Right cardiac atrium (tissue), 5 donors: ENCODE measurements at places on chromosomes 7 and 10. TPM values are rescaled to one million over a fixed set of nuclear protein-coding genes. Genes with fewer than 3 reads are reported as not detected.

DNA sequence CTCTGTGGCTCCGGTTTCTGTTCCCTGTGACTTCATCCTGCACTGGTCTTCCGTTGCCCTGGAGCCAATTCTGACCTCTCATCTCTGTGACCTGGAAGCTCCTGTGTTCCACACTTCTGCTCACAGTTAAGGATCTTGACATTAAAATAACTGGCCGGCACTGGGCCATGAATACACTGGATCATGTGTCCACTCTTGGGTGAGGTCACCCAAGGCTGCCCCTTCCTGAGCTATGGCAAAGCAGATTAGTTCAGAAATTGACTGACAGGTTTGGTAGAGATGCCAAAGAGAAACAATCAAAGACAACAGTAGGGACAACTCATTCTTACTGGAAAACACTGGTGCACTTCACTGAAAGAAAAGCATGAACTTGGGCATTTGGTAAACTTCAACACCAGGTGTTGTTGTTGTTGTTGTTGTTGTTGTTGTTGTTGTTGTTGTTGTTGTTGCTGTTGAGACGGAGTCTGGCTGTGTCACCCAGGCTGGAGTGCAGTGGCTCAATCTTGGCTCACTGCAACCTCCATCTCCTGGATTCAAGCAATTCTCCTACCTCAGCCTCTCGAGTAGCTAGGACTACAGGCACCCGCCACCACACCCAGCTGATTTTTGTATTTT lies 36.7 kb upstream of the GRID1 start:
- no peak for DNase-seq

- no peak for DNase-seq
Observed at GRCh38 chr10:91410638-91411371, 661 bp downstream of the HECTD2 start.

DNA sequence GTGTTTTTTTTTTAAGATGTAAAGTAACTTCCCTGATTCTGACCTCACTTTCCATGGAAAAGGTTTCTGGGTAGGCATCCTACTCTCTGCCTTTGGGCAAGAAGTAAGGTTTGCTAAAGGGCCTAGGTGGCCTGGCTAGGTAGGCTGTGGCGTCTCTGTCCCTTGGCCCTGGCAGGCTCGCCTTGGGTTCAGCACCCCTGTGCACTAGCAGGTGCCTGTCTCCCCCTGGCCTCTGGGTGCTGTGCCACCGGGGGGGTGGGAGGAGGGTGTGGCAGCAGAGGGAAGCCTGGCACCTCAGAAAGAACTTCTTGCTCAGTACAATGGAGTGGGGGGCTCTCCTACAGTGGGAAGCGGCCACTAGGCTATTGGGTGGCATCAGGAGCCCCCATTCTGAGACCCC lies 14.0 kb downstream of the TECPR1 start:
- DNase-seq, result peak; percentile 12

- no peak for DNase-seq
Observed at GRCh38 chr10:120278069-120278468, 179.0 kb upstream of the PLPP4 start.

DNA sequence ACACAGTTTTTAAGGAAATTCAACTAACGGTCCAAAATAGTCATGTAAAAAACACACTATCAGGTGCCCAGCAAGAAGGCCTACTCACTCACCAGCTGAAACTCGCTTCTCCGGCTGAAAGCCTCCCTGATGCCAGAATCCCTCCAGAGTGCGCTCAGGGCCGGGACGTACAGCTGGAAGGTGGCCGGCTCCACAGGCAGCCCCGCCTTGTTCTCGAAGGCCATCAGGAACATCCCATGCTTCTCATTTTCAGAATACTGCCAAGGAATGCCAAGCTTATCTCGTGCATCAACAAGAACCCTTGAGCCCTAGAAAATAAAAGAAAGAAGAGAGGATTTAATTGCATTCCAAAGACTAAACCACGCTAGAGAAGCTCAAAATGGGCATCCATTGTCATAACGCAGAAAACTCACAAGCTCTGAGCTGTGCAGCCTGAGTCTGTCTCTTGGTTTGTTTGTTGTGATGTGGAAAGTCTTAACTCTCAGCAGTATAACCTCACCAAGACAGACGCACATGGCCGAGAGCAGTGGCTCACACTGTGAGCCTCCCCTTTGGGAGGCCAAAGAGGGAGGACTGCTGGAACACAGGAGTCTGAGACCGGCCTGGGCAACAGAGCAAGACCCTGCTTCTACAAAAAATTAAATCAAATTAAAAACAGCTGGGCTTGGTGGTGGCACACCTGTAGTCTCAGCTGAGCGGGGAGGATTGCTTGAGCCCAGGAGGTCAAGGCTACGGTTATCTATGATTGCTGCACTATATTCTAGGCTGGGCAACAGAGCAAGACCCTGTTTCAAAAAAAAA lies 49.1 kb downstream of the GNA12 start:
- no peak for DNase-seq

GRCh38 chr7:149229526-149229925 lies 9.9 kb upstream of the ZNF212 start:
- no peak for DNase-seq

DNA sequence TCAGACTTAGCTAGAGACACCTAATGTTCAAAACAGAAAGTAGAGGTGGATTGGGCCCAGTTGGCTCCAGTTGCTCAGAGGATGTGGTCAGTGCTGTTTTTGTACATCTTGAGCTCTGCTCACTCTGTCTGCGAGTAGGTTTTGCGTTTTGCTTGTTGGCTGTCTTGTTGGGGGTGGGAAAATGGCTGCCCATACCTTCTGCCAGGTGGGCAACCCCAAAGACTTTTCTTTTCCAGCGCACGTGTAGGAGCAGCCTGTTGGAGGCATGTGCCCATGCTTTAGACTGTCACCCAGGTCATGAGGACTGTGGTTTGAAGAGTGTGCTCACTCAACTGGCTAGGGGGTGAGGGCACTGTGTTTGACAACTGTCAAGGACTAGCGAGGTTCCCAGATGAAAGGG lies 73.9 kb downstream of the KAT6B start:
- no peak for DNase-seq

GRCh38 chr7:90923541-90923997 lies 327.4 kb downstream of the CDK14 start:
- no peak for DNase-seq

GRCh38 chr10:61438141-61438988 lies 14.8 kb downstream of the TMEM26 start:
- no peak for DNase-seq

DNA sequence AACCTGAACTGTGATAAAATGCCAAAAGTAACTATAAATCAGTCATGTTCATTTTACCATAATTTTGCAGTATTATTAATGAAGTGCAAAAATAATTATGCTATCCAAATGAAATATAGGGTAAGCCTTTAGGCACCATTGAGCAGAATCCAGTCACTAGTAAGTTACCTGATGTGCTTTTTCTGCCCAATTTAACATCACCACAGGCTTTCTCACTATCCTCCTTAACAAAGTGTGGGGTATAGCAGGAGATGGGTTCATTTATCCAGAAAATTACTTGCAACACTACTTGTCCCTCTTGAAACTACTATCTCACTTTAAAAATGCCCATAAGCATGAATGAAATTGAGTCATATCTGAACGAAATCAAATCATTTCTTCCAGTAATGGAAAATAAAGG lies 211.0 kb downstream of the SEMA3A start:
- DNase-seq, result no peak

DNA sequence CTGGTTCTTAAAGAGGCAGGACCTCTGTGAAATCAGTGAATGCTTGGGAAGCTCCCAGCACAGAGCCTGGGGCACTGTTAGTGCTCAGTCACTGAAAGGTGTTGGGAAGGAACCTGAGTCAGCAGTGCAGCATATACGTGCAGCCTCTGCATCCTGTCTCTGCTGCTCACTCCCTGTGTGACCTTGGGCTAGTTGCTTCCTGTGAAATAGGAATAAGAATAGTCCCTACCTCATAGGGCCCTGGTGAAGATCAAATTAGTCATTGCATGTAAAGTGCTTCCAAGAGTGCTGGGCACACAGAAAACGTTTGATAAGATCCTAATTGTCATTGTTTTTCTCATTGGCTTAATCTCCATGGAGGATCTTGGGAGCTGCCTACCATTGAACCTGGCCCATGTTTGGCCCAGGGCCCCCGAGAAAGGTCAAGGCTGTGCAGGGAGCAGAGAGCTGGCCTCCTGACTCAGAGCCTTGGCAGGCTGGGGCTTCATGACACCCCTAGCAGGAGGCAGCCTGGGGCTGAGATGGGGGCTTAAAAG lies 73.3 kb upstream of the COL13A1 start:
- peak; percentile 62 for DNase-seq

- DNase-seq, result no peak
Observed at GRCh38 chr10:14695847-14696480, 78.7 kb downstream of the FAM107B start.

GRCh38 chr7:44293561-44294324 lies 31.7 kb downstream of the CAMK2B start:
- DNase-seq, result peak; percentile 62

DNA sequence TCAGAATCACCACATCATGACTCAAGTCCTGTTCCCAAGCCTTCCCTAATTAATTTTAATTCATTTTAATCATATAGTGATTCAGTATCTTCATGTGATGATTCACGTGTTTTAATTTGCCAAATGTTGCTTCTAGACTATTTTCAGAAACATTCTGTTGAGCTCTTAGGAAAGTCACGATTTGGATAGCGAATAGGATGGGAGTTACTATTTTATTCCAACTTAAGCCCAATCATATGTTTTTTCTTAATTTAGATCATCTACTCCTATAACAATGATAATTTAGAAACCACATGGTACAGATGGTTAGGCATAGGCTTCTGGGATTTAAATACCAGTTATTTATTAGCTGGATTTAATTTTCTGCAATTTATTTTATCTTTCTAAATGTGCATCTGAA lies 49.1 kb downstream of the RAPGEF5 start:
- no peak for DNase-seq

- DNase-seq, result no peak
Observed at GRCh38 chr7:3194501-3195141, 106.4 kb upstream of the SDK1 start.

DNA sequence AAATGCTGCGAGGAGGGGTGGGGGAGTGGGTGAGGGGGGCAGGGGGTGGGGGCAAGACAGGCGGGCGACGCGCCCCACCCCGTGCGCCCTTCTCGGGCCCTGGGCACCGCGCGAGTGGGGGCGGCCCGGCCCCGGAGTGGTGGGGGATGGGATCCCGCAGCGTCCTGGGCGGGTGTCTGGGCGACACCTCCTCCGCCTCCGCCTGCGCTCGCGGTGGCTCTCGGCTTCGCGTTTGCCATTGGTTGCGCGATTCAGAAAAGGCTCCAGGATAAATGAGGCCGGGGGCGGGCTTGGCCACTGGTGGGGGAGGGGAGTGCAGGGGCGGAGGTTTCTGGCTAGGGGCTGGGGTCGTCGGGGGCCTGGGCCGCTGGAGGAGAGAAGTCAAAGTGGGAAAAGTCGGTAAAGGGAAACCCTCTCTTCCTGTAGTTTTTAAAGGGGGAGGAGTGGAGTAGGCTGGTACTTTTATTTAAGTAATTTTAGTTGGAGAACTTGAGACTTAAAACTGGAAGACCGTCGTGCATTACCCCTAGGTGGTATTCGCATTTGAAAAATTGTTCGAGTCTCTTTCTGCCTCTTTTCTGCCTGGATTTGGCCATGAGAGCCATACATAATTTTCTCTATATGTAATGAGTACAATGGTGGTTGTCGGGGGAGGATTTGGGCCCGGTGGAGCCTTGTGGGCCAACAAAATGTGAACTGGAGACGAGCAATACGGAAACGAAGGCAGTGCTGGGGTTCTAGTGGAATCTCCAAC lies 992 bp upstream of the IGF2BP3 start:
- DNase-seq, result peak; percentile 43

DNA sequence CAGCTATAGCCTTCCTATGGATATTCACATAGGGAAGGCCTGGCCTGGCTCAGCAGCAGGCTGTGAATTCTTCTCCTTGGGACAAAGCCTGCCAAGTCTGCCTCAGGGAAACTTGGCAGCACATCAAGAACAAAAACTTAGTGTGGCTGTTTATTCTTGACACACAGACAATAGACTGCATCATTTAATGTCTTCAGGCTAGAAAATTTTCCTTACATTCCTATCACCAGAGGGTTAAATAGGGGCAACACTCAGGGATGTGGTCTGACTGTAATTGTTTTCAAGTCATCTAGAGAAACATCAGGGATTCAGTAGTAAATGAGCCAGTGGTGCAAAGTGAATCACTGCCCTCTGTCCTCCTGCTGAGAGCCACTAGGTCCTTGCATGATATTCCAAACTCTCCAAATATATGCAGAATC lies 137.3 kb downstream of the SEMA3C start:
- peak; percentile 72 for DNase-seq

DNA sequence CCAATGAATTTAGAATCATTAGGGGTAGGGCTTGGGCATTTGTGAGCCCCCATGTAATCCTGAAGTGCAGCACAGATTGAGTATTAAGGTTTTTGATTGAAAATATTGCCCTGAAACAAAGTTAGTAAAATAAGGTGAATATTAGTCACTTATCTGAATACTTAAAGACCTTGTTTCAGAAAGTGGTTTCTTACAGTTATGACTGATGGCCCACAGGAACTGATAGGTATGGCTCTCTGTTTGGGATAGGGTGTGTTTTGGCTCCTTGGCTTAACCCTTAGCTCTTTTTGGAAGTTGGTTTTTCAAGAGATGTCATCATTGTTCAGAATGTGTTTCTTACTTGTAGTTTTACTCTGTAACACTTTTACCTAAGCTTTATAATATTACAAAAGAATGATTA lies 34.8 kb downstream of the MDFIC start:
- DNase-seq, result no peak

Gene CNNM2
- total RNA-seq, result 4.6 TPM

Gene IMPDH1
- 22.2 TPM for total RNA-seq

Gene AP5Z1
- total RNA-seq, result 10.5 TPM

Gene UNC5B
- total RNA-seq, result 17.0 TPM

Gene ERLIN1
- total RNA-seq, result 10.3 TPM
